T-helper 2 cell treated with Interferon-gamma antibody and Interleukin-4, amounts not matched to agents 5 μg/mL and 100 μg/mL, for 36 hours (primary cell): ENCODE measurements at places on chromosomes 7 and 10.

- no peak for DNase-seq
- H3K27ac ChIP-seq, result no peak overlapping the region
- H3K4me3 ChIP-seq, result no peak overlapping the region
- no peaks in the 10 kb centered on the region for H3K4me1 ChIP-seq
- H3K27me3 ChIP-seq, result no peaks in the 10 kb centered on the region
Measured at GRCh38 chr7:46653848-46654247, 732.8 kb upstream of the IGFBP3 start.

DNA sequence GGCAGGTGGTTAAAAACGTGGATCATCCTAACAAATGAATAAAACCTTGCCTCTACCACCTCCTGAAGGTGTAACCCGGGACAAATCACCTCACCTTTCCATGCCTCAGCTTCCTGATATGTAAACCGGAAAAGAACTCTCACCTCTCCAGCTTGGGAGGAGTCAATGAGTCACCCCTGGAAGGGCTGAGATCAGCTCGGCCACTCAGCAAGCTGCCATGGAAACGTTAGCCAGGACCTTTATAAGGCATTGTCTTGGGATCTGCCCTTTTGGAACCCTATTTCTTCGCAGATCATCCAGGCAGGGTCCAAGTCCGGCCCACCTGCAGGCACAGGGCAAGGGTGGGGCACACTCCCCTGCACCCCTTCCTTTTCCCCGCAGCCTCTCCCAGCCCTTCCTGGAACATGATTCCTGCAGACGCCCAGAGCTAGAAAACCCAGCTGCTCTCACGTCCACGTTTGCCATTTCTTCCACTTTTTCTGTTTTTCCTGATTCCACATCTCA is 81.6 kb upstream of the PFKP start:
- no peak for DNase-seq
- H3K36me3 ChIP-seq, result no peaks in the 10 kb centered on the region
- no peak overlapping the region for H3K4me3 ChIP-seq
- peaks cover 14% of the 10 kb centered on the region for H3K27me3 ChIP-seq
- H3K27ac ChIP-seq, result no peak overlapping the region

- peaks cover 15% of the 10 kb centered on the region for H3K4me1 ChIP-seq
- no peak for DNase-seq
- no peak overlapping the region for H3K27ac ChIP-seq
- H3K27me3 ChIP-seq, result peaks cover 41% of the 10 kb centered on the region
- H3K4me3 ChIP-seq, result no peak overlapping the region
Measured at GRCh38 chr10:24207781-24208611, 942 bp upstream of the KIAA1217 start.

DNA sequence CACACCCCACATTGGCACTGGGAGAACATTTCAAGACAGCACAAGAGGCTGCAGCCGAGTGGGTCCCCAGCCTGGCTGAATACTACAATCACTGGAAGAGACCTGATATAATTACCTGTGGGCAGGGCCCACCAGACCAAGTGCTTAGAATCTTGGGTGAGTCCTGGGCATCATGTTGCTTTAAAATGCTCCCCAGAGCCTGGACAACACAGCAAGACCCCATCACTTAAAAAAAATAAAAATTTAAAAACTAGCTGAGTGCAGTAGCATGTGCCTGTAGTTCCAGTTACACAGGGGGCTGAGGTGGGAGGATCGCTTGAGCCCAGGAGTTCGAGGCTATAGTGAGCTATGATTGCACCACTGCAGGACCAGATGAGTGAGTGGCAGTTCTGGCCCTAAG is 28.1 kb downstream of the FAM171A1 start:
- H3K27me3 ChIP-seq, result peaks cover 19% of the 10 kb centered on the region
- no peak for DNase-seq
- no peaks in the 10 kb centered on the region for H3K36me3 ChIP-seq
- no peak overlapping the region for H3K27ac ChIP-seq
- no peak overlapping the region for H3K4me3 ChIP-seq

DNA sequence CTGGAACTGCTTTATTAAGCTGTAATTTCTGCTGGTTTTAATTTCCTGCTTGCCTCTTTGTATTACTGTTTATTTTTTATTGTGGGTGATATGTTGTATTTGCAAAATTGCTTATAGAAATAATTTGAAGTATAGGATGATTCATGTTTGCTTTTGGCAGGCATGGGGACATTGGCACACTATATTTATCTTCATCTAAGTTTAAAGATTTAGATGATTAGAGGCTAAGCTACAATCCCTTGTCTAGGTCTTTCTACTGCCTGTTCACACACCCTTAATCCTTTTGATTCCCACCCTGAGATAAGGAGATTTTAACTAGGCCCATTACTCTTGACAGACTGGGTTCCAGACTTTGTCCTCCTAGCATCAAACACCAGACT is 182.8 kb upstream of the KAT6B start:
- H3K4me3 ChIP-seq, result no peak overlapping the region
- no peaks in the 10 kb centered on the region for H3K4me1 ChIP-seq
- no peak for DNase-seq
- H3K27ac ChIP-seq, result no peak overlapping the region
- no peaks in the 10 kb centered on the region for H3K27me3 ChIP-seq
- peaks cover 10% of the 10 kb centered on the region for H3K36me3 ChIP-seq
